ENCODE measurements at places on chromosomes 4 and X.

GRCh38 chr4:88280228-88280795 lies 4.0 kb downstream of the PPM1K start:
- no peak for DNase-seq

GRCh38 chrX:132955690-132956089 lies 2.7 kb downstream of the HS6ST2 start:
- DNase-seq: no peak

GRCh38 chr4:108730579-108730978 lies 32.3 kb downstream of the ETNPPL start:
- DNase-seq: no peak

DNA sequence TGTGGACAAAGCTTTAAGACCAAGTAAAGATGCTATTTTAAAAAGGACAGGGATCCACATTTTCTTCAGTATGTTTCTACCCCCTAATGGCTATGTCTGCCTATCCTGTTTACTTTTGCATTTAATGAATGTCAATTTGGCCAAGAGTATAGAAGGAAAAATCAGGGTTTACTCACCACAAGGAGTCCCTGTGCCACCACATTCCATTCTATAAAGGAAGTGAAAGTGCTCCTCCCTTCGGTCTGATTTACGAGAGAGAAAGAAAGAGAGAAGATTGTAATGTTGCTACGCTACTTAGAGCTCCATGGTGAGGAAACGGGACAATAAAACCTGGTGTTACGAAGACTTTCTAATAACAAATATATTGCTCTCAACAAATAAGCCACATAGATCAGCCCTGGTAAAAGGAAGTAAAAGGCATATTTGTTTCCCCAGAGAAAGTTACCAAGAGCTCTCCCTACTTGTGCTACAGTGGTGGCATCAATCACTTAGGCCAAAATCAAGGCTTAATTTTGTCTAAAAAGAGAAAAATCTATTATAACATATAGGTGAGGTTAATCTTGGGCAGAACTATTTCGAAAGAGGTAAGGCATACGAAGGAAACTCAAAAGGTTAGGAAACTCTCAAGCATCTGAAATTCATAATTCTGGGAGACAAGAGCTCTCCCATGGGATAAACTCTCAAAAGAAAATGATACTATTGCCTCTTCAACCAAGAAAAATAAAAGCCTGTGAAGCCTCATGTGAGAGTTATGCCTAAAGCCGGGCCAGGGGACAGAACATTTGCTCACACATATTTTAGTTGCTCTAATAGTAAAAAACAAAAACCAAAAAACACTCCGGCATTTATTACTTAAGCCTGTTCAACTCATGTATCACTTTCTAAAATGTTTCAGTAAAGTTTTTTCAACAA lies 29.5 kb downstream of the TAPT1 start:
- DNase-seq: no peak

Data from stimulated activated CD4-positive, alpha-beta T cell treated with anti-CD3 and anti-CD28 coated beads, Interleukin-12 subunit alpha, Interleukin-12 subunit beta, amount 100 ng/mL, for 4 hours (primary cell).